Peyer's patch (tissue), 4 donors: ENCODE measurements at places on chromosomes 3 and 15. TPM values are rescaled to one million over a fixed set of nuclear protein-coding genes. Genes with fewer than 3 reads are reported as not detected.
A peak's percentile ranks its signal among the peaks of the same experiment; 100 is the strongest.

Gene SLC28A2
- total RNA-seq, result 66.6 TPM

- DNase-seq, result peak; percentile 61
These were observed 81.2 kb upstream of the CDV3 start for GRCh38 chr3:133492159-133492741.

GRCh38 chr3:108862865-108863798 is 40.5 kb downstream of the TRAT1 start:
- DNase-seq, result peak; percentile 25

Gene CSPG5
- not detected for total RNA-seq

- DNase-seq, result no peak
These were observed 34.5 kb downstream of the ZIC4 start for GRCh38 chr3:147371771-147372340.

DNA sequence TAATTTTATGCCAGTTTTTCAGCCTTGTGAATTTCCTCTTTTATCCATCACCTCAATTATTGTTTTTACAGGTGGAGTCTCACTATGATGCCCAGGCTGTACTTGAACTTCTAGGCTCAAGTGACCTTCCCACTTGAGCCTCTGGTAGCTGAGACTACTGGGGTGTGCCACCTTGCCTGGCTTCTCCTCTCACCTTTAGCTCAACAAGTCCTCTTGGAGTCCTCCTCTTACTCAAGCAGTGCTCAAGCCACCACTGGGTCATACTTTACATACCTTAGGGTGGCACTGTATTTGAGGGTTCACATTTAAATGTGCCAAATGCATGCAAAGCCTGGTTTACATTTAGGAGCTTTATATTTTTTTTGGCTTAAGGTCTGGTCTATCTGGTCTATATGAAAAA is 350.1 kb upstream of the MCTP2 start:
- DNase-seq, result no peak

Gene HESX1
- total RNA-seq, result not detected

GRCh38 chr3:163490119-163490518 is 1588.2 kb downstream of the SI start:
- DNase-seq, result no peak

- no peak for DNase-seq
These were observed 3.4 kb upstream of the CLN6 start for GRCh38 chr15:68232937-68233336.

Gene ADAMTS9
- 5.1 TPM for total RNA-seq

DNA sequence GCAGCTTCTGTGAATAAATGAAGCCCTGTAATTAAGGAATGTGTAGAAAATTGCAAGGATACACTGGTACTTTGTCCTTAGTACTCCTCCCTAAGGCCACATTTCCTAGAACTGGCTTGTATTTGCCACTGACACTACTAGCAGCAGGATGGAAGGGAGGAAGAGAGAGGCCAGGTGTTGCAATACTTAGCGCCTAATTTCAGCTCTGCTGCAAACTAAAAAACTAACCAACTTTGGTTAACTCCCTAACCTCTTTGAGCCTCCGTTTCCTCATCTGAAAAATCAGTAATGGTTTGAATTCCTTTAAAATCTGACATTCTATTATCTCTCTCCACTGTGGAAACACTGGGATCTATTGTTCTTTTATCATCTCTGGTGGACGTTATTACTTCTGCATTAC is 257.0 kb downstream of the SV2B start:
- no peak for DNase-seq

DNA sequence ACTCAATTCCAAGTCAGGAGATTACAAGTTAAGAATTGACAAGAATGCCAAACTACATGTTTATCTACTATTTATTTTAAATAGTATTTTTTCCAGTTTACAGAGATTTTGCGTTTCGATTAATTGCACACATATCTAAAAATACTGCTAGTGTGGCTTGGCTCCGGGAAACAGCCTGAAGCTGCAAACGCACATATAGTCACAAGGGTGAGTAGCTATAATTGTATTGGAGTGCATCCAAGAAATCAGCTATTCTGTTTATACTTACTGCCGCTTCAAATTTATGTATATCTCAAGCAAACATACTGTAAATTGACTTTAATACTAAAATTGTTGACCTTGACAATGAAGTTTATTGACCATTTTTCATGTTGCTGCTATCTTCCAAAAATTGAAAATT is 77.0 kb upstream of the PLSCR5 start:
- no peak for DNase-seq

DNA sequence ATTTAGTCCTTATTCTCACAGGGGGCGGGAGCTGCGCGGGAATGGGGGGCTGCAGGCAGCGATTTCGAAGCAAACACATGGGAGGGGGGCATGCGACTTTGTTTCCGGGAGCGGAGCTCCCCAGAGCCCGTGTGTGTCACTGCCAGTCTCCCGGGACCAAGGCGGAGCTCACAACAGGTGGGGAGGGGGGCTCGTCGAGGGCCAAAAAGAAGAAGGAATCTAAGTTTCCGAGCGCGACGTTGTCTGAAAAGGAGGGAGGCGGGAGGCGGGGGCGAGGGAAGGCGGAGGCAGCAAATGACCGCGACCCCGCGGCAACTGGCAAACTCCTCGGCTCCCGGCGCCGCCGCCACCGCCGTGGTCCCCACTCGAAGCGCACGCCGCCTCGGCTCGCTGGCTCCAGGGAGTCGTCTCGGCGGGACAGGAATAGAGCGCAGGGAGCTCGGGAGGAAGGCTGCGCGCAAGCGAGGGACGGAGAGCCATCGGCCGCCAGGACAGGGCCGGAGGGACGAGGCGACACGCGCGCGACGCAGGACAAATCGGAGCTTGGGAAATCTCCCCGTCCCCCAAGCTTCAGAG is 1.4 kb downstream of the FOXP1 start:
- peak; percentile 68 for DNase-seq

Gene TAMM41
- 24.1 TPM for total RNA-seq

Gene OXTR
- total RNA-seq, result 0.27 TPM

Gene KBTBD13
- not detected for total RNA-seq

Gene TM6SF1
- total RNA-seq, result not detected

Gene NR1I2
- total RNA-seq, result 572 TPM

- DNase-seq, result no peak
These were observed 188.7 kb downstream of the THRB start for GRCh38 chr3:24305795-24306467.

Gene POPDC2
- 3.0 TPM for total RNA-seq

GRCh38 chr3:4988983-4989834 is 10.0 kb downstream of the BHLHE40 start:
- no peak for DNase-seq

Gene SLC24A5
- total RNA-seq, result not detected
